ENCODE measurements at places on chromosomes 12 and 14.

DNA sequence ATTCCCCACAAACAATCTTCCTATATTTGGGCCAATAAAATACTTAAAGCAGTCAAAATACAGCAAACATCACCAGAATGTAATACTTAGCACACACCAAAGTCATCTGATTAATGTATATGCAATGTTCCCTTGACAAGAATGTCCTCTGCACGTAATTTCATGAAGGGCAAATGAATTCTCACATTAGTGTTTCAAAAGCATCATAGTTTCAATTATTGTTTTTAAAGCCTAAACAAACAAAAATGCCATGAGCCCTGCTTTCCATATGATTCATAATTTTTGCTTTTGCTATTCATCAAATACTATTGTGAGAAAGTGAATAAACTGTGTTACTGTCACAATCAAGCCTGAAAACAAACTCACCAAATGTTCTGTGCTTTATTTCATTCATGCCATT is 156.0 kb downstream of the EPS8 start:
- no peak for DNase-seq

GRCh38 chr14:99029145-99029915 is 242.7 kb downstream of the BCL11B start:
- no peak for DNase-seq

- DNase-seq = no peak
Measured at GRCh38 chr12:96070670-96071279, 35.4 kb upstream of the LTA4H start.

DNA sequence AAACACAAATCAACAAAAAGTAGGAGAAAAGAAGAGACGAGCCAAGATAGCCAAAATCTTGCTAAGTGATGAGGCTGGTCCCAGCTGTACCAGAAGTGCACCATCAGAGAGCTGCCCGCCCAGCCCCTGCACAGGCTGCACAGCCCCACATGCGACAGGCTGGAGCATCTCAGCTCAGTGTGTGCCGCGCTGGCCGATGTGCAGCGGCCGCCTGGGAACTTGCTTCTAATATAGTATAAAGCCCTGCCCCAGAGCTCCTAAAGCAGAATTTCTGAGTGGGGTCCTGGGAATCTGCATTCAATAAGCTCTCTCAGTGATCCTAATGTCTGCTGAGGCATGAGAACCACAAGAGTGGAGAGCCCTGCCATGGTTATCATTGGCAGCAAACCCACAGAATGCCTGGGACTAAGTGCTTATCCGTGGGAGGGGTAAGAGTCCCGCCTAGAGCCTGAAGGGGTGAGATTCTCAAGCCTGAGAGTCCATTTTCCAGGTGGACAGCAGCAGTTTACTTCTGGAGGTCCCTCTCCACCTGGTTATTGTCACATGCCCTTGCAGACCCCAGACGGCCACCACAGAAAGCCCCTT is 171.6 kb downstream of the DPF3 start:
- DNase-seq = no peak

DNA sequence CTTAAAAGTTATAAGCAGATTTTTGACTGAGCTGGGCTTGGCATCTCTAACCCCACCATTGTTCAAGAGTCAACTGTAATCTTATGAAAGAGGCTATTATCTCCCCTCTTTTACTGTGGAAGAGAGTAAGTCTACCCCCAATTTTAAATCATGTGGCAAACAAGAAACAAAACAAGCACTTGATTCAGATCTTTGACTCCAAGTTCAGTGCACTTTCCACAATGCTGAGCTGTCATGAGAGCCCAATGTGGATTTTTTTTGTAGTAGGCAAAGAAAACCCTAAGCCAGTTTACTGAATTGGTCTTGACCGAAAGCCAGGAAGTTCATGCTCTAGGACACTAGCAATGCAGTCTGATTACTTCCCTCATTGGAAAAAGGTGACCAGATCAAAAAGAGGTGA is 306.2 kb downstream of the GALC start:
- no peak for DNase-seq

- no peak for DNase-seq
Measured at GRCh38 chr14:24330973-24331674, 3.7 kb downstream of the ADCY4 start.

GRCh38 chr14:46550836-46551235 is 100.7 kb downstream of the RPL10L start:
- DNase-seq = no peak

DNA sequence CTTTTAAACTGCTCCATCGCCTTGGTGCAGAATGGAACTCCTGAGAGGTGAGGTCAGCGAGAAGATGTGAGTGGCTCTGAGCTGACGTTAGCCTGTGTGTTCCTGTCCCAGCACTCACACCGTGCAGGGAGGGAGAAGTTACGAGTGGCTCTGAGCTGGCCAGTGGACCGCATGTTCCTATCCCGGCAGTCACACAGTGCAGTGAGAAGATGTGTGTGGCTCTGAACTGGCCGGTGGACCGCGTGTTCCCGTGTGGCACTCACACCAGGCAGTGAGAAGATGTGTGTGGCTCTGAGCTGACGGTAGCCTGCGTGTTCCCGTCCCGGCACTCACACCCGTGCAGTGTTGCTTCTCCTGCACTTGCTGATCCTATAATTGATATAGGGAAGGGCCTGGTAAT is 59.9 kb downstream of the VCPKMT start:
- DNase-seq = no peak

DNA sequence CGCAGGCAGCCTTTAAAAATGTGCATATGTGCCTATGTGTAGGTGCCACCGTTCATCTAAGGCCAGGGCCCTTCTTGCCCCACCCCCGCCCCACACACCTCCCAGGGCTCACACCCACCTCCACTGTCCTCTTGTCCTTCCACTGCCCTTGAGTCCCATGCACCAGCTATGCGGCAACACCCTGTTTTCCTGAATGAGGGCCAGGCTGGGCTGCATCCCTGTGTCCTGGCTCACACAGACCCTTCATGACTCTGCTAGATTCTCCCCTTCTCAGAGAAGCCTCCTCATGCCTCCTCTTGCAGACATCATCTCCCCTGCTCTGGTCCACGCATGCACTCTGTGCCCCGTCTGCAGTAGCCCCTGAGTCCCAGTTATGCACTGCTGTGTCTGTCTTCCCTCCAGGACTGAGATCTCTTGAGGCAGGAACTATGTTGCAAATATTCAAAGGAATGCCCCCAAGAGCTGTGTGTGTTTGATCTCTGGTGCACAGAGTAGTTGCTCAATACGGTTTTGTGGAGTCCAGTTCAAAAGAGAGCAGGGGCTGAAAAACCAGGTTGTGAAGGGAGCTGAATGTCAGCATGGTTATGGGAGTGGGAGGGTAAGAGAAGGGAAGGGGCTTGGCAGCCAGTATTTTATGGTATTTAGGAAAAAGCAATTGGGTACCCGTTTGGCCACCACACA is 47.3 kb upstream of the ESRRB start:
- DNase-seq = no peak

DNA sequence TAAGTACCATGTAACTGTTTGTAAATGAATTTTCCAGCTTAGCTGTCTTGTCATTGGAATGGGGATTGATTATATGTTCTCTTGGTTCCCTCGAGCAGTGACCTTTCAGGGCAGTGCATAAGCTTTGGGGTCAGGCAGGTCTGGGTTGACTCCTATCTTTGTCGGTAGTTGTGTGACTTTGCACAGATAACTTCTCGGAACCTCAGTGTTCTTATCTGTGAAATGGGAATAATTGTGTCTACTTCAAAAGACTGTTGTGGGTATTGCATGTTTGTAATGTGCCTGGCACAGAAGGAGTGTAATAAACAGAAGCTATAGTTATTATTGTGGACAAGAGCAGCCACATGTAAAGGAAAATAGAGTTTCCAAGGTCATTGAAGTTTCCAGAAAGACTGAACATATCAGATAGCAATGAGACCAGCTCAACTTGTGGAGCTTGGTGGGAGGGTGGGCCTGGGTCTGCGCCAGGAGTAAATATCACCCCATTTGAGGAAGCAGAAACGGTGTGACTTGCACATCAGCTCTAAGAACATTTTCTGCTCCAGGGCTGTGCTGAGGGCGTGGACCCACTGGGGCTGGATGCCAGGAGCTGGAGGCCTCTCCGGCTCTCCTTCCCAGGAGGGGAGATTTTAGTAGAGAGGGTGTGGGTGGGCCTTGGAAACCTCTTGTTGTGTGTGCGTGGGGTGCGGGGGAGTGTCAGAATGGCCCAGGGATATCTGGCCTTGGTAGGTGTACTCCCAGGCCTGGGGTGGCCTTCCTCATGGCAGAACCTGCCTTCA is 19.7 kb downstream of the FOS start:
- DNase-seq = no peak

DNA sequence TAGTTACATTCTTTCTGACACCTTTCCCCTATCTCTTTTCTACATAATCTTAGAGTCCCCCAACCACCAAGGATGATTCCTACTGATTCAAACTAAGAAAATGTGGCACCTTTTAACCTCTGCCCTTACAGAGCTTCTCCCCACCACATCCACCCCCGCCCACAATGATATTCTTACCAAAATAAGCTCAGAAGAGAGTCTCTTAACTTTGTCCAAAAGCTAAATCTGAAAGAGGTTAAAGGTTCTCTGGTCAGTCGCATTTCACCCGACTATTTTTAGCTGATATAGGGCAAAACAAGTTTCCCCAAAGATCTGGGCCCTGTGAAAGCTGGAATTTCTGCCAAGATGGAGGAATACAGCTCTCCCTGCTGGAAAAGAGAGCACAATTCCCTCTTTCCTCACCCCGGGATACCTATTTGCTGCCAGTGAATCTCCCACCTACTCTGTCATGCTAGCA is 128.6 kb downstream of the ZFP36L1 start:
- DNase-seq = no peak

GRCh38 chr12:53677016-53677799 is 1.3 kb upstream of the ATP5MC2 start:
- DNase-seq = no peak

- no peak for DNase-seq
Measured at GRCh38 chr12:41512497-41512896, 324.4 kb downstream of the PDZRN4 start.

DNA sequence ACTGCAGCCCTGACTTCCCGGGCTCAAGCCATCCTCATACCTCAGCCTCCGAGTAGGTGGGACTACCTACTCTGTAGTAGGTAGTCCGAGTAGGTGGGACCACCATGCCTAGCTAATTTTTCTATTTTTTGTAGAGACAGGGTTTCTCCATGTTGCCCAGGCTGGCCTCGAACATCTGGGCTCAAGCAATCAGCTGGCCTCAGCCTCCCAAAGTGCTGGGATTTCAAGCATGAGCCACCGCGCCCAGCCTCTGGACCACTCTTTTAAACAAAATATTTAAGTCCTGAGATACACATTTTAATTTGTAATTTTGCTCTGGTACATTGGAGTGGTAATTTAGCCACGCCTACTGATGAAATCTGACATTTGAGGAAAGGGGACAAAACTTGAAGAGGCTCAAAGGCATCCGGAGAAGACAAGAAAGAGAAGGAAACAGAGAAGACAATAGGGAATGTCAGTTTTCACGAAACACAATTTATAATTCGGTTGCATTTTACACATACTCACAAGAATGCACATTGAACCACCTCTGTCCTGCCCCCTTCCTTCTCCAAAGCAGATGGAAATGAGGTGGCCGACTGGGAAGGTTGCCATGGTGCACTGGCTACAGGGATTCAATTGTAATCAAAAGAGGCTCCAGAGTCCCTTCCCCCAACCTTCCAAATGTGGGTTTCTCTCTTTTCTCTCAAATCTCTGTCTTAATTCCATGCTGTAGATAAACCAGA is 9.7 kb upstream of the TUBA1A start:
- DNase-seq = no peak

- DNase-seq = no peak
Measured at GRCh38 chr12:62813031-62813829, 121.7 kb downstream of the PPM1H start.

DNA sequence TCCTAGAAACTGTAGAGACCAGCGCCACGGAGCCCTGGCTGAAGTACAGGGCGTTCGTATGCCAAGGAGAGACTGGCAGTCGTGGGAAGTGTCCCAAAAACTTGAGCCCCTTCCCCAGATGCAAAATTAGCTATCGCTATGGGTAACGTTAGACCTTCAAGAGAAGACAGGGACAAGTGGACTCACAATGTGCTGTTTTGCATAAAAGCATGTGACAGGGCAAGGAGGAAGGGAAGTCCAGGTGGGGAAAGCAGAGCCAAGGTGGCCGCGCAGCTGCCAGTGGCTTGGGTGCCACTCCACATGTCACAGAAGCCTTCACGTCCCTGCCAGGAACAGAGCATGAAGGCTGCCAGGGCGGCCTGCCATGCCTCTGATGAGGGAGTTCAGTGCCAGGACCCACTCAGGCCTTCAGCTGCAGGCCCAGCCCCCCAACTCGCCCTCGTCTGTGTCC is 61.2 kb upstream of the DYNC1H1 start:
- DNase-seq = no peak

DNA sequence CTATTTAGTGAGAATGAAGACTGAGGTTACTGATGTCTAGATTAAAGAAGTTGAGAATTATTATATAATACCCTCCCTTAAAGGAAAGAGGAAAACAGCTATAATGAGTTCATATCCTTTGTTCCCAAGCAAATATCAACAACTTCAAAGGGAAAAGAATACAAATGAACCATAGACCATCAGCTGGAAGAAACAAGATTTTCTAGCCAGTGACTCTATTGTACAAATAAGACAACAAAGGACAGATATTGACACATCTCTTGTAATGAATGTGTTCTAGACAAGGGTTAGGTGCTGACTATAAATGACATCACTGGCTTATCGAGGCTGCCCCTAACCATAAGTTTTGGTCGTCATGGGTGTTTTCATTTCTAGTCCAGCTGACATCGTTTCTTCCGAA is 48.2 kb downstream of the SLC38A4 start:
- DNase-seq = no peak

DNA sequence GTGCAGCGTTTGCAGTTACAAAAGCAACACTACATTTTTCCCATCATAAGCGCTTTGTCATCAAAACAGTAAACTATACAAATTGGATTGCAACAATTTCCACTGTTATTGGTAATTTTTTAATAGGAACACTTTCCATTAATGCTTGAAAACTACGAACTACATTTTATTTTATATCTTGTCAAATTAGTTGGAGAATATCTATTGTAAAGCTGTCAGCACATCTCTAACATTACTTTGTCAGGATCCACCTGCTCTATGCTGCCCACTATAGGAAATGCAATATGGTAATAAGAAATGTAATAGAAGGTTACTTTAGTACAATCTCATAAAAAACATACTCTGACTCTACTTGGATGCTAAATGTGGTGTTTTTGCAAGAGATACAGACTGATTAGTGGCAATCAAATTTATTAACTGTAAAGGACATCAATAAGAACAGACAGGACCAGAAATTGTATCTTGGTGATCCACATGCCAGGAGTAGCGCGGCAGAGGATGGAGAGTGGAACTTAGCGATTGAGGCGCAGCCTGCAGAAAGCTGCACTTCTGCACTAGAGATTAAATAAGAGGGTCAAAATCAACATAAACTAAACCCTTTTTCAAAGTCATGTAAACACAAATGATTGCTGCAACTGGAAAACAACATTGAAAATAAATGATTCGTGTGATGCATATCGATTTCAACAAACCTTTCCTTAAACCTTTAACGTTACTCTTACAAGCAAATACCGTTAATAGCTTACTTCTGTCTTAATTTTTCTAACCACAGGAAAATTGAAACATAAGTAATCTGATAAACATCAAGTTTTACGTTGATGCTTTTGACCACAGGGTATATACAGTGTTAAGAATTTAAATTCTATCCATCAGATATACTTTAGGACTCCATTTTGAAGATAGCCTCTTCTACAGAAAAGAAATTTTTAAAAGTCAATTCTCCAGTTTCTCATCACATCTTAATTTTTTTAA is 3.6 kb upstream of the ARID2 start:
- no peak for DNase-seq

GRCh38 chr12:92360543-92360942 is 214.9 kb upstream of the BTG1 start:
- DNase-seq = peak; percentile 57

GRCh38 chr12:96516472-96517430 is 27.4 kb downstream of the CFAP54 start:
- peak; percentile 76 for DNase-seq

Measured in T-helper 2 cell (primary cell).